ENCODE measurements at places on chromosomes 4 and X. TPM values are rescaled to one million over a fixed set of nuclear protein-coding genes. Genes with fewer than 3 reads are reported as not detected.

The SH3TC1 gene
- 3.9 TPM for total RNA-seq

The SLC6A14 gene
- not detected for total RNA-seq

DNA sequence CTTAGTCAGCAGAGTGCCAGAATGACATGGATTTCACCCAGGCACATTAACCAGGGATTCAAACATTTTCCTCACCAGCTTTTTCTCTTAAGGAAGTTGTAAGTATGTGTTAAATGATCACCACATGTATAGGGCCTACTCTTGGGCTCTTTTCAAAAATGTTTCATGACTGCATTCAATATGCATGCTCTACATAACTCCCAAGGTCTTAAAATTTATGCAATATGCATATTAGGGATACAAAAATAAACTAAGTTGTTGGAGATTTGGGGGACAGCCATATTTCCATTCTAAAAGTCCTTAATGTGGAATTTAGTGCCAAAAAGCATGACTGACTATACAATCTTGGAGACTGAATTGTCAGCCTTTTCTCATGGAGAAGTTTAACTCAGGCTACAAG is 25.0 kb upstream of the TRPC5OS start:
- no peak for DNase-seq

DNA sequence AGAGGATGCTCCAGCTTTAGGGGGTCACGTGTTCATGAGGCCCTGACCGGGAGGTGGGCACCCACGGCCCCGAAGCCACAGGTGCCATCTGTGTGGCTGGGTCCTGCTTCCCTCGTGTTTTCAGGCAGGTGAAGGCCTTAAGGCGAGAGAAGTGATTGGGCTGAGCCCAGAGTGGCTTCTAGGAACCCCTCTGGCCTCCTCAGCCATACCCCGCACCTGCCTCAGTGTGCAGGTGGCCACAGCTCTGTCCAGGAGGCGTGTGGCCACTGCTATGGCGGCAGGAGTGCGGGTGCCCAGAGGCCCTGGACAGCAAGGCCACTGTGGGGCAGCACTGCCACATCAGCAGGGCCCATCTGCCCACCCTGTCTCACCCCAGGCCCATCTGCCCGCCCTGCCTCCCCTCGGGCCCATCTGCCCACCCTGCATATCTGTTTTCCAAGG is 25.0 kb downstream of the NKX1-1 start:
- DNase-seq = no peak

- no peak for DNase-seq
These were observed 492.0 kb upstream of the FTHL17 start for GRCh38 chrX:31563792-31564191.

- DNase-seq = peak; percentile 68
These were observed 8.8 kb upstream of the RASL11B start for GRCh38 chr4:52853351-52853750.

The CITED1 gene
- not detected for total RNA-seq

- DNase-seq = no peak
These were observed 29.8 kb downstream of the PIGG start for GRCh38 chr4:528835-529234.

The GUCY1A1 gene
- total RNA-seq = 0.43 TPM

- peak; percentile 76 for DNase-seq
These were observed 170.7 kb upstream of the ZCCHC13 start for GRCh38 chrX:74133156-74133796.

DNA sequence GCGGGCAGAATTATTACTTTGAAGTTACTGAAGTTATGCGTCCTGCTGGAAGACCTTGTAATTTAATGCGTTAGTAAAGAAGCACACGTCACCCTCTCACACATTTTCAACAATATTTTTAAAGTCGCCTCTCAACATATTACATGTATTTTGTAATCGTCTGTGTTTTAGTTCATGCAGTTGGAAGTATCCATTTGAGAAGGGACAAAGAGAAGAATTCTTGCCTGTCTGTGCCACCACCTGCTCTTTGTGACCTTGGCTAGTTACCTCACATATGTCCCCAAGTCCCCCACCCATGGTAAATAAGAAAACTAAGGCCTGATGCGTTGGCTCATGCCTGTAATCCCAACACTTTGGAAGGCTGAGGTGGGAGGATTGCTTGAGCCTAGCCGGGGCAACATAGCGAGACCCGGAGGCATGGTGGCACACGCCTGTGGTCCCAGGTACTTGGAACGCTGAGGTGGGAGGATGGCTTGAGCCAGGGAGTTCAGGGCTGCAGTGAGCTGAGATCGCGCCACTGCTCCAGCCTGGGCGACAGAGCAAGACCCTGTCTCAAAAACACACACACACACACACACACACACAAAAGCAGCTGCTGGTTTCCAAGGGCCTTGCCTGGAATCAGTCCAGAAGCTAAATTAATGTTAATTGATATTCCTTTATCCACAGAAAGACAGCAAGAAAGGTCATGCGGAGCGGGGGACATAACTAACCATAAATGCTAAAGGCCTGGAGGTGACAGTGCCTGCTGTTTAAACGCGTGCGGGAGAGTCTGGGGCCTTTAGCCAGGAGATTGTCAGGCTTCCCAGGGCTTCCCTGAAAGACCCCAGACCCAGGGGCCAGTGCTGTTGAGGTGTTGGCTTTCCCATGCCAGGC is 811 bp downstream of the TMEM187 start:
- no peak for DNase-seq

DNA sequence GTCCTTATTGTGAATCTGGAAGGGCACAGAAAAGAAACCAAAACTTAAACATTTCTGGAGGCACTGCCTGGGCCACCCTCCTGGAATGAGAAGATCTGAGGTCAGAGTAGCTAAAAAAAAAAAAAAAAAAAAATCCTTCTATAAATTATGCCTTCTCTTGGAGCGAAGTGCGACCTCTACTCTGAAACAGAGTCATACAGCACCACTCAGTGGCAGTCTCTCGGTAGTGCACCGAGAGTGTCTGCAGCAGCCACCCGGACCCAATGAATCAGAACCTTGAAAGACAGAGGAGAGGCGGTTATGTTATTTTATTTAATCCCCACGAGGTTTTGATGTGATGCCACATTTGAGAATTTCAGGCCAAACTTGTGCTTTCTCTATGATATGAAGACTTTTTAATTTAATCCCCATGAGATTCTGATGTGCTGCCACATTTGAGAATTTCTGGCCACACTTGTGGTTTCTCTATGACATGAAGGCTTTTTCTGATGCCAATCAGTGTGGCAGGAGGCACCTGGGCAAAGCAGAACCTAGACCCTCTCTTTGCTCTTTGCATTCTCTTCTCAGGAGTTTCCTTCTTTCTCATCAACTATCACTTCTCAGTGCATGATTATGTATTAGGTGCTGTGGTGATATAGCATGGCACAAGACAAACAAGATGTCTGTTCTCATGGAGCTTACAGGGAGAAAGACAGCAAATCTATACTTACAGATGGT is 5.6 kb upstream of the CT47C1 start:
- DNase-seq = peak; percentile 43

The NUP62CL gene
- under 0.01 TPM for total RNA-seq

DNA sequence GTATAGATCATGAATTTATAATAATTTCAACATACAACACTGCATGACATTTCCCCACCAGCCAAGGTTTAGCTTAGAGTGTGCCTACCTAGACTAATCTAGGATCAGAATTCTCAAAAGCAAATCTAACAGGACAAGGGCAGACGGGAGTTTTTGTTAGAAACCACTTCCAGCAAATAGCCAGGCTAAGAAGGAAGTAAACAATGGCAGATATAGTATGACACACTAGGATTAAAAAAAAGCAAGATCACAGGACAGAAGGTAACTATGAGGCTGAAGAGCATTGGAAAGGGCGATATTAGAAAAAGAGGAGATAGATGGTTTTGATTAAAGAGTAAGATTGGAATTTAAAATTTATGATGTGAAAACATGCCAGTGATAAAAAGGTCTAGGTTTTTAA is 124.8 kb downstream of the LRBA start:
- no peak for DNase-seq

GRCh38 chr4:74189331-74190043 is 31.6 kb downstream of the MTHFD2L start:
- peak; percentile 67 for DNase-seq

The AFAP1 gene
- total RNA-seq = 133 TPM

The LRP2BP gene
- 1.3 TPM for total RNA-seq

The SRPX gene
- total RNA-seq = 35.4 TPM

GRCh38 chrX:97398030-97398551 is 514.4 kb downstream of the RPA4 start:
- peak; percentile 88 for DNase-seq

The CXXC4 gene
- 0.32 TPM for total RNA-seq

The RNF175 gene
- total RNA-seq = not detected

The FAM184B gene
- not detected for total RNA-seq

GRCh38 chr4:79689740-79690139 is 281.7 kb upstream of the GK2 start:
- no peak for DNase-seq

- no peak for DNase-seq
These were observed 114.3 kb downstream of the DCK start for GRCh38 chr4:71107726-71108125.

GRCh38 chr4:174320494-174321199 is 36.9 kb downstream of the CEP44 start:
- peak; percentile 50 for DNase-seq

The PLAC8 gene
- total RNA-seq = not detected

DNA sequence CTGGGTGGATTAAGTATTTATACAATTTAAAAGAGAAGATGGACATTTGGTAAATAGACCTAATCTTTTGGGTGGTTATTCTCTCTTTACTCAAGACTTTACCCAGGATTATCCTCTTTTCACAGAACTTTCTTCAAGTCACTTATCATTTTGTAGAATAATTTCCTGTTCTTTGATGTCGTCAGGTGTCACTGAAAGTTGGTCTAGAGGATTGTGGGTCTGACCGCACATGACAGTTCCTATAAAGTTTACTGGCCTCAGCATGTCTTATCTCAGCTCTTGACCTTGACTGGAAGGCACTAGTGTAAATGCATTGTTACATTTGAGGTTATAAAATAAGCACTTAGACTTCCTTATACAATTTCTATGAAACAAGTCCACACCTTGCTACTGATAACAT is 139.9 kb upstream of the SLC4A4 start:
- peak; percentile 28 for DNase-seq

- no peak for DNase-seq
These were observed 22.8 kb upstream of the SPON2 start for GRCh38 chr4:1195109-1195671.

DNA sequence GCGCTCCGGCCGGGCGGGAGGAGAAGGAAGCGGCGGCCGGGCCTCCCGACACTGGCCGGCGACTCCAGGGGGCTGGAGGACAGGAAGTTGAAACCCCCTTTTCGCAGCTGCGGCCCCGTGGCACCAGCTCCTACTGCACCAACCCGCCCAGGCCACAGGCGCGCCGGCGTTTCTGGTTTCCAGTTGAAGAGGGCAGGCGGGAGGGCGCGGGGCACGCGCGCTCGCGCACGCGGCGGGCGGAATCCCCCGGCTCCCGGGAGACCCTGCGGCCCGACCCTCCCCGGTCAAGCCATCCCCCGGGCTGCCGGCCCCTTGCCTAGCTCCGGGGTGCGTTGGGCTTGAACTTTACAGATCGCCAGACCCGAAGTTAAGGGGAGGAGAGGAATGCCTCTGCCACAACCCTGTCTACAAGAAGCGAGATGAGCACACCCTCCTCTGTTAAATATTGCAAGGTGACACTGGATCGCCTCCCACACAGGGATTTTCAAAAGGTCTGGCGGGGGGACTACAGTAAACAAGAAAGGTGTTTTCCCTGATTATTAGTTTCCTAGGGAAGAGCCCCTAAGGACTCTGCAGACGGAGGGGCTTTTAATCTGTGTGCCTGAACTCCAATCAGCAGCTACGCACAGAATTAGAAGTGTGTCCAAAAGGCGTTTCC is 1.4 kb downstream of the ELOVL6 start:
- peak; percentile 42 for DNase-seq

GRCh38 chr4:82467471-82467870 is 37.1 kb downstream of the ENOPH1 start:
- no peak for DNase-seq

The CT47B1 gene
- total RNA-seq = not detected

DNA sequence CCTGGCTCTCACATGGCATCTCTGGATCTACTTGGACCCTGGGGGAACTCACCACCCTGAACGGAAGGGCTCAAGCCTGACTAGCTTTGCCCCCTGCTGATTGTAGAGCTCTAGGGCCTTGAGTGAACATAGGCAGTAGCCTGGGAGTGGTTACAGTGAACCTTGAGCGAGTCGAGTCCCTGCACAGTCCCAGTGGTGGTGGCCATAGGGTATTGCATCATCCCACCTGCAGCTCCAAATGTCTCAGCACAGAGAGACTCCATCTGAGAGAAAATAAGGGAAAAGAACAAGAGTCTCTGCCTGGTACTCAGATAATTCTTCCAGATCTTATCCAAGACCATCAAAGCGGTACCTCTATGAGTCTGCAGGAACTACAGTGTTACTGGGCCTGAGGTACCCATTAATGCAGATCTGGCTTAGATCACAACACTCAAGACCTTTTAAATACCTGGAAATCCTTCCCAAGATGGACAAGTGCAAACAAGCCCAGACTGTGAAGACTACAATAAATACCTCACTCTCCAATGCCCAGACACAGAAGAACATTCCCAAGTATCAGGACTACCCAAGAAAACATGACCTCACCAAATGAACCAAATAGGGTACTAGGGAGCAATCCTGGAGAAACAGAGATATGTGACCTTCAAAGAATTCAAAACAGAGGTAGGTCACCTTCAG is 167.5 kb upstream of the TET2 start:
- DNase-seq = no peak

Data from fibroblast of villous mesenchyme (primary cell).